ENCODE measurements at places on chromosomes 4 and X.

DNA sequence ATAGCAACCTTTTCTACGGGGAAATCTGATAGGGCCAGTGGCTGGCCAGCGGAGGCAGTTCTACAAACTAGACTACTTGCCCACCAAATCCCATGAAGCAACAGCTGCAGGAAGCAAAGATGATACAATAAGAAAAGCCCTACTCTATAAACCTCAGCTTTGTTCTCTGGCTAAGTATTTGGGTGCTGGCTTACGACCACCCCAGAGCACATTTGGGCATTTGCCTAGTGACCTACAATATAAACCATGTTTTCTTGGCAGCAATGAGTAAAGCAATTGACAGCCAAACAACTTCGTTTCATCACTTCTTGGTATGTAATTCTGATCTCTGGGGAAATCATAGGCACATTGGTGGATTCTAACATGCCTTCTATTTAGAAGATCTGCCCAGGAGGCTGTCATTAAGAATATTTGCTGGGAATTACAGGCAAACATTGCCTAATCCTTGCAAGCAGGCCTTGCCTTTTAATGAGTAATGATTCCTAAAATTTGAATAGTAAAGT is 7.5 kb upstream of the LHFPL1 start:
- H3K4me1 ChIP-seq: no peaks in the 10 kb centered on the region
- no peaks in the 10 kb centered on the region for H3K36me3 ChIP-seq
- no peak overlapping the region for H3K27ac ChIP-seq
- no peak for DNase-seq

DNA sequence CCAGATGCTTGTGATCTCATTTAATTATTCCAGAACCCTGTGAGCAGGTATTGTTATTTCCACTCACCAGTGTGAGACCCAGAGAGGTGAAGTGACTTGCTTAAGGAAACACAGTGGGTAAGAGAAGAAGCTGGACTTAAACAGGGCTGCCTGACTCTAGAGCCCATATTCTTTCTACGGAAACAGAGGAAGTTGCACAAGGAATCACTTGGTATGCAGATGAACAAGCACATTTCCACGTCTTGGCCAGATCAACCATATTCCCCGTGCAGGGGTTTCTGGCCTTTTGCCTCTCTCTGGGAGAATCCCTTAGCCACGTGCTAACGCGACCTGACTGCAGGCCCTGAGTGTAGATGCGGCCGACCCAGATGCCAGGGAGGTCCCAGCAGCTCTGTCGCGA is 195.5 kb upstream of the ATP6AP2 start:
- H3K4me3 ChIP-seq: no peak overlapping the region
- no peaks in the 10 kb centered on the region for H3K4me1 ChIP-seq
- H3K27ac ChIP-seq: no peak overlapping the region
- no peaks in the 10 kb centered on the region for H3K27me3 ChIP-seq

DNA sequence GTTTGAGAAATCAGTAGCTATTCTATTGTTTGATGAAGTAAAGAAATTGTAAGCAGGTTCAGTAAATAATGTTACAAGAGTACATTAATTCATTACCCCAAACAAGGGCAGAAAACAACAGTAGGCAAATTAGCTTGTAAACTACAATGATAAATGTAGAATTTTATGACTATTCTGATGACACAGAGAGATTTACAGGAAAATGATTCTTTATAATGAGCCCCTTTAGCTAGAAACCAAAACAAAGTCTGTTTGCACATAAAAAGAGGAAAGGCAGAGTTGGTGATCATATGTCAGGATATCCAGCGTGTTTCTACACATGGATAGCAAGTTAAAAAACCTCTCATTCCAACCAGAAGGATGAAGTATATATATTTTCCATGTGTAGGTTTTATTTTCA is 204.8 kb downstream of the CFAP299 start:
- no peak overlapping the region for H3K27ac ChIP-seq
- H3K4me1 ChIP-seq: no peaks in the 10 kb centered on the region
- DNase-seq: no peak
- no peaks in the 10 kb centered on the region for H3K27me3 ChIP-seq
- H3K4me3 ChIP-seq: no peak overlapping the region
- H3K36me3 ChIP-seq: no peaks in the 10 kb centered on the region

DNA sequence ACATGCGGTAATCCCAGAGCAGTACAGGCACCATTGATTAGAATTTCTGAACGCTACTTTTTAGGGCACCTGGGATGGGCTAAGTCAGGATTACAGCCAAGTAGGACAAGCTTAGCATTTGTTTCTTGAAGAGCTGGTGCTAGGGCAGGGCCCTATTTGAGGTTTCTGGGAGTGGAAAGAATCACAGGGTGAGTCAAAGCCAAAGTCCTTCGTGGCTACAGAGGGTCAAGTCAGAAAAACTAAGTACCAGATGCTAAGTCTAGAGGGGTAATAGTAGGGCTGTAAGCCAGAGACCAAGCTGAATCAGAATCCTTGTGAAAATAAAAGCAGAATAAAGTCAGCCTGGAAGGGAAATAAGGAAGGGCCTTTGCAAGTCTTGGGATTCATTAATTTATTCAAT is 448.6 kb downstream of the ZIC3 start:
- no peak overlapping the region for H3K27ac ChIP-seq
- DNase-seq: no peak

DNA sequence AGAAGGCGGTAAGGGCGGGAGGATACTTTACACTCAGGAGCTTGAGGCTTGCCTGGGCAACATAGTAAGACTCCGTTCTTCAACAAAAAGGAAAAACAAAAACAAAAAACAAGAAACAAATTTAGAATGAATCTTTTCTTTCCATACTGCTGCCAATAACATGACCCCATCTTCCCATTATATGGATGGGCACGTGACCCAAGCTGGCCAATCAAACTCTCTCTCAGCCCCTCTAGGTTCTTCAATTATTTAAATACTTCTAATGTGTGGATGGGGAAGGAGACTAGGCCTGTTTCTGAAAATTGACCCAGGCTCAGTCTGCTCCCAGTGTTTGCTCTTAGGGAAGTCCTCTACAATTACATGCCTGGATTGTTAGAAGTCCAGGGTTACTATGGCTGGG is 22.2 kb upstream of the ATP6AP2 start:
- no peaks in the 10 kb centered on the region for H3K36me3 ChIP-seq
- H3K4me1 ChIP-seq: no peaks in the 10 kb centered on the region
- DNase-seq: no peak
- H3K27me3 ChIP-seq: no peaks in the 10 kb centered on the region
- H3K4me3 ChIP-seq: no peak overlapping the region

- H3K27me3 ChIP-seq: no peaks in the 10 kb centered on the region
- H3K36me3 ChIP-seq: no peaks in the 10 kb centered on the region
- no peak for DNase-seq
- peaks cover 11% of the 10 kb centered on the region for H3K4me1 ChIP-seq
- H3K4me3 ChIP-seq: no peak overlapping the region
These were observed 20.8 kb downstream of the EIF4E start for GRCh38 chr4:98908182-98908581.

- H3K4me1 ChIP-seq: no peaks in the 10 kb centered on the region
- no peak for DNase-seq
- no peaks in the 10 kb centered on the region for H3K36me3 ChIP-seq
- H3K27me3 ChIP-seq: no peaks in the 10 kb centered on the region
- no peak overlapping the region for H3K27ac ChIP-seq
These were observed 195.2 kb upstream of the STK26 start for GRCh38 chrX:131827935-131828334.

GRCh38 chrX:18174971-18175370 is 45.7 kb downstream of the BEND2 start:
- no peaks in the 10 kb centered on the region for H3K27me3 ChIP-seq
- H3K4me1 ChIP-seq: no peaks in the 10 kb centered on the region

DNA sequence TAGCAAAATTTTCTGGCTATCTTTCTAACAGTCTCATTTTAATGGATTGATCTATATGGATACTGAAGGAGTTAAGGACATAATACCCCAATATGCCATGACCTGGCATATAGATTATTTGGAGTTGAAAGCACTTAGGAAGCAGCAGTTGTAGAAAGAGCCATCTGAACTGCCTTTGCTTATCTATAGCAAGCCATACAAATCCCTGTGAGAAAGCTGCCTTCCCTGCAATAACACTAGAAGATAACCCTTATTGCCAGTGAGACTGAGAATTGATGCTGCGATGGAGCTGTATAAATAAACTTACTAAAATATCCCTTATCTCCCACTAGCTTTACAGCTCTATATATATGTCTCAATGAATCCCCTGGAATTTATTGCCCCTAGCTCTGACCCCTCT is 346.3 kb downstream of the TECRL start:
- H3K27me3 ChIP-seq: no peaks in the 10 kb centered on the region
- H3K4me3 ChIP-seq: no peak overlapping the region
- no peak overlapping the region for H3K27ac ChIP-seq

DNA sequence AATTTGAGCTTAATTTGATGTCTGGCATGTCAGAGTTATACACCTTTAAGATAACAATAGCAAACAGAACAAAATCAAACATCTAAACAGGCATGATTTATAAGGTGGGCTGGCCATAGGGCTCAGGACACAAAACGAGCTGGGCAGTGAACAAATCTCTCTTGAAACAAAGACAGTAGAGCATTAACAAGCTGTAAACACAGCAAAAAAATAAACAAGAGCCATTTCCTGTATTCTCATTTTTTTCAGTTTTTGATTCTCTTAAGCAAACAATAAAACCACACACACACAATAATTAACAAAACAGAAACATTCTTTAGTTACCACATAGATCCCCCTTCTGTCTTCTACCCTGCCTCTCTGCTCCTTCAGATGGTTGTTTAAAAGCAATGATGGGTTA is 68.3 kb upstream of the TMEM150C start:
- DNase-seq: no peak
- H3K4me3 ChIP-seq: no peak overlapping the region
- H3K27ac ChIP-seq: no peak overlapping the region
- H3K27me3 ChIP-seq: no peaks in the 10 kb centered on the region

DNA sequence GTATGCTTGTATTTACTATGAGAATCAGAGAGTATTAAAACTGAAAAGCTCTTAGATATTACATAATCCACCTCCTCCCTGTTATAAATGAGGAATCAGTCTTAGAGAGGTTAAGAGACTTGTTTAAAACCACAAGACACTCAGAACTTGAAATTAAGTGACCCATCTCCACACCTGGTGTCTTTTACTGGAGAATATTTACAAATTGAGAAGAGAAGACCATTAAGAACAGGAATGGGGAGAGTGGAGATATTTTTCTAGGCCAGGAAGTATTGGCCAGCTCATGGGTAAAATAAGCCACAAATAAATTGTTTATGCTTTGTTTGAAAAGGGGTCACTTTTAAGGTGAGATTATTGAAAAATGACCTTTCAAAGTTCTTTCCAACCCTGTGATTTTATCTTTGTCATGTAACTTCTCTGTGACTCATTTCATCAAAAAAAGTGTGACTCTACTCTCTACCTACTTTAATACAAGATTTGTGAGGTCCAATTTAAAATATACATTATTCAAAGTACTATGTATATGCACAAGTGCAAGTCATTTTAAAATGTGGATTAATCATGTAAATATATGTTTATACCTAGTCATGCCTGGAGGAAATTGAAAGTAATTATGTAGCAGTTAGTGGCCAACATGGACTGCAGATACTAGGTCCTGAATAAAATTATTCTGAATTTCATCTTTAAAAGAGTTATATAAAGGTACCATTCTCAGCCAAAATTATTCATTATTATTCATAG is 15.9 kb upstream of the COX7B2 start:
- DNase-seq: no peak
- no peaks in the 10 kb centered on the region for H3K27me3 ChIP-seq
- no peak overlapping the region for H3K27ac ChIP-seq
- H3K36me3 ChIP-seq: no peaks in the 10 kb centered on the region

- H3K4me3 ChIP-seq: no peak overlapping the region
- no peaks in the 10 kb centered on the region for H3K27me3 ChIP-seq
- no peak for DNase-seq
- no peak overlapping the region for H3K27ac ChIP-seq
These were observed 60.8 kb upstream of the HPGD start for GRCh38 chr4:174583056-174583455.

- H3K27me3 ChIP-seq: no peaks in the 10 kb centered on the region
- no peak for DNase-seq
- H3K36me3 ChIP-seq: no peaks in the 10 kb centered on the region
- no peak overlapping the region for H3K27ac ChIP-seq
- H3K4me1 ChIP-seq: no peaks in the 10 kb centered on the region
- H3K4me3 ChIP-seq: no peak overlapping the region
These were observed 31.1 kb downstream of the ASMT start for GRCh38 chrX:1646009-1646408.

GRCh38 chr4:139009702-139010101 is 5.9 kb upstream of the NOCT start:
- H3K27me3 ChIP-seq: no peaks in the 10 kb centered on the region
- H3K4me1 ChIP-seq: peaks cover 2% of the 10 kb centered on the region
- DNase-seq: no peak
- no peak overlapping the region for H3K27ac ChIP-seq
- H3K36me3 ChIP-seq: no peaks in the 10 kb centered on the region

GRCh38 chrX:63751481-63751880 is 33.5 kb downstream of the ARHGEF9 start:
- no peak overlapping the region for H3K27ac ChIP-seq
- peaks cover 2% of the 10 kb centered on the region for H3K4me1 ChIP-seq

DNA sequence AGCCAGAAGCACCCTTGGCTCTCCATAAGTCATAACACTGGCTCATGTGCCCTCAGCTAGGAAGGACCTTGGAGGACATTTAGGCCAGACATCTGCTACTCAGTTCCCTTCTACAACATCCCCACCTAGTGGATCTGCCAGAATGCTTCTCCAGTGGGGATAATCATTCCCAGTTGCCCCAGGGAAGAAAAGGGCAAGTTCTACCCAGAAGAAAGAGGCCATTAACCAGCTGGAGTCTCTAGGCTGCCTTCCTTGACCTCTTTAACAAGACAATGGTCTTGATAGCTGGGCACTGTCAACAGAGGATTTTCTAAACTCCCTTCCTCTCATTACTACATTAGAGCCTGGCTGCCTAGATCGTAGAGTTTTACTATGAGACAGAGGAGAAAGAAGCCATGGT is 42.0 kb downstream of the LGI2 start:
- no peaks in the 10 kb centered on the region for H3K27me3 ChIP-seq
- no peak for DNase-seq
- H3K27ac ChIP-seq: no peak overlapping the region

DNA sequence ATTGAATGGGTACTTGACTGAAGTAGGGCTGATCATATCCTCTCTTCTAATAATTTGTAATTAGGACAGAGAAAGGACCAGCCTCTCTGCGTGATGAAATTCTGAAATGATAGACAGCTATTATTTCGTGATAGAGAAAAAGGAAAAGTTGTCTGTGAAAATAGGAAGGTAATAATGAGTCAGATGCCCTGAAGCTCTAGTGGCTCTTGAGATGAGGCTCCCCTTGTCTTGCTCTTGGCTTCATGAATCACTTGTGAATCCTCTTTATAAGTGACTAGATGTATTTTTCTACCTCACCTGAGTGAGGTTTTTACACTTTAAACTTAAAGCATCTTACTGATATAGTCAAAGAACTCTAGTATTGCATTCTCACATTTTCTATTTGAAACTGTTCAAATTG is 888.9 kb downstream of the PCDH18 start:
- no peaks in the 10 kb centered on the region for H3K36me3 ChIP-seq

DNA sequence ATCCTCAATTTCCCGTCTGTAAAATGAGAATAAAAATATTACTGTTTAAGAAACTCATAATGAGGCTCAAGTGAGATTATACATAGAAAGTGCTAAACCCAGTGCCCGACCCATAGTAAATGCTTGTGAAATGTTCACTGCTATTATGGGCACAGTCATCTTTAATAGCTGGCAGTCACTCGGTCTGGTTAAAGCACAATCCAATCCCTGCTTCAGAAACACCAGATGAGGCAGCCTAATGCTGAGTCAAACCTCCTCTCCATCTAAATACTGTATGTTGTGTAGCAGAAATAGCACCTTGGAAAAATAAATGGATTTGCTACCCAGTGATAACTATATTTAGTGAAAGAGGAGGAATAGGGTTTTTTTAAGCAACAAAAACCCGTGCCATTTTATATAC is 14.5 kb downstream of the EVC2 start:
- no peak for DNase-seq
- no peaks in the 10 kb centered on the region for H3K36me3 ChIP-seq
- H3K27me3 ChIP-seq: no peaks in the 10 kb centered on the region
- H3K4me1 ChIP-seq: no peaks in the 10 kb centered on the region
- no peak overlapping the region for H3K4me3 ChIP-seq
